ENCODE measurements at places on chromosomes 7 and 10. TPM values are rescaled to one million over a fixed set of nuclear protein-coding genes. Genes with fewer than 3 reads are reported as not detected.
A peak's percentile ranks its signal among the peaks of the same experiment; 100 is the strongest.

DNA sequence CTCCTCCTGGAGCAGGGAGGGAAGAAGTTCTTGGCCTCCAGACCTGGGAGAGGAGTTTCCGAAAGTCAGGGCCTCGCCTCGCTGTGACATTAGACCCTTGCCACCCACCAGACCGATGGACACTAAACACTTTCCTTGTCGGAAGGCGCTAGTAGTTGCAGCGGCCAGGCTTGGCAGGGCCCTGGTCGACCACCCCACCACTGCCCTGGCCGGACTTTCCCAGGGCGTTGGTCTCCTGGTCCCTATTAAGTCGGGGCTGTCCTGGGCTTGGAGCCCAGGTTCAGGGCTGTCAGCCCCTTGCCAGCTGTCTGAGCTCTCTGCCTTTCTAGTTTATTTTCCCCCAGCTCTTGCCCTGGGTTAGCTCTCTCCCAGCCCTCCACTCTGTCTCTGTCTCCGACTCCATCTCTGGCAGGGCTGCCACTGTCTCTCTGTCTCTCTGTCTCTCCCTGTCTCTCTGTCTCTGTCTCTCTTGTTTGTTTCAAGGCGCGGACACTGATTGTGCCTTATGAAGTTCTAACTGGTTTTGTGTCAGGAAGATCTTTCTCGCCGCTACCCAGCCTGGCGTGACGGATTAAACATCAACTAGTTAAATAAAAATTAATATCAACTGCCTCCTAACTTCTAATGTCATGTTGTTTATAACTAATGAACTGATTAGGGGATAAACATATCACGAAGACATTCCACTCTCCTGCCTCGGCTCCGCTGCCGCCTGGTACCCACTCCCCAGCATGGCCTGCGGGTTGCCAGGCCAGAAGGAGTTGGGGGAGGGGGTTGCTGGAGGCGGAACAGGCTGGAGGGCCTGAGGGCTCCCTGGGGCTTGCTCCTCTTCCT, 13.8 kb upstream of the PAX2 start:
- DNase-seq = no peak
- H3K4me1 ChIP-seq = peaks cover 40% of the 10 kb centered on the region
- H3K36me3 ChIP-seq = peaks cover 5% of the 10 kb centered on the region
- H3K4me3 ChIP-seq = peak overlapping the region; percentile 66
- H3K27me3 ChIP-seq = peaks cover 89% of the 10 kb centered on the region

GRCh38 chr7:47346377-47346914, 235.5 kb downstream of the TNS3 start:
- no peak for DNase-seq
- no peak overlapping the region for H3K4me3 ChIP-seq
- no peaks in the 10 kb centered on the region for H3K4me1 ChIP-seq
- H3K36me3 ChIP-seq = no peaks in the 10 kb centered on the region

DNA sequence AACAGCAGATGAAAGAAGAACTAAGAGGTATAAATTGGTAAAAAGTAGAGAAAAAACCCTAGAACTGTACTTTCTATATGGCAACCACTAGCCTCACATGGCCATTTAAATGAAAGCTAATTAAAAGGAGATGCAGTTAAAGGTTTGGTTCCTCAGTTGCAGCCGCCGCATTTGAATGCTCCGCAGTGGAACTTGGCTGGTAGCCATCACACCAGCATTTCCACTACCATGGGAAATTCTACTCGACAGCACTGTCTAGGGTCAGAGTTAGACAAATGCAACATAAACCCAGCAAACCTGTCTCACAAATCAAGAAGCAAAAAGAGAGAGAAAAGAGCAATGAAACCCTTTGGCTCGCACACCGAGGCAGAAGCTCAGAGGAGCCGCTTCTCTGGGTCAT, 29.7 kb downstream of the VIPR2 start:
- no peak for DNase-seq
- peaks cover 5% of the 10 kb centered on the region for H3K27me3 ChIP-seq
- no peak overlapping the region for H3K27ac ChIP-seq
- H3K36me3 ChIP-seq = no peaks in the 10 kb centered on the region

- H3K36me3 ChIP-seq = peaks cover 45% of the 10 kb centered on the region
- peaks cover 13% of the 10 kb centered on the region for H3K4me1 ChIP-seq
- no peak overlapping the region for H3K27ac ChIP-seq
- H3K27me3 ChIP-seq = no peaks in the 10 kb centered on the region
- H3K4me3 ChIP-seq = no peak overlapping the region
- DNase-seq = no peak
Measured at GRCh38 chr10:88395677-88396076, 187.4 kb downstream of the RNLS start.

DNA sequence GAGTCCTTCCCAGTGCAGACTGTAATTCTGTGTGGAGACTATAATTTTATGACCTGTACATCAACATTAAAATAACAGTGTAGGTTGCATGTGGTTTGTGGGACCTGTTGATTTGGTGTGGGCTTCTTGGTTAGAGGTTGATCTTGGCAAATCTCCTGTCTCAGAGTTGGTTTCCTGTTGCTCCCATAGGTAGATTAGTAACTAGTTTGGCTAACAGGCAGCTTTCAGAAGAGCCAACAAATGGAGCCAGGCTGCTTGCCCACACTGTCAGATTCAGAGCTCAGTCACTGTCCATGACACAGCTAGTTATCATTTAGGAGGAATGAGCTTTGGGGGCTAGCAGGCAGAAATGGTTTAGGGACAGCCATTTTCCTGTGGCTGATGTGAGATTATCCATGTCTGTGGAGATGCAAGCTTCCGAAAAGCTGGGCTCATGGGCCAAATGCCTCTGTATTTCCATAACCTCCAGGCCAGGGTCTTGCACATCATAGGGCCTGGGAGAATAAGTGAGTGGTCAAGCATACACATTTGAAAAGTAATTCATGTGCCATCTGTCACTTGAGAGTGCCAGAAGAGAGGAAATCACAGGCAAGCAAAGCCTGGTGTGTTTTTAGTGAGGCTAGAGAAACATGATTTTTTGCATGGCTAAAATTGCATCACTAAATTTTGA, 33.4 kb downstream of the CCM2 start:
- peak overlapping the region; percentile 89 for H3K4me3 ChIP-seq
- no peak for DNase-seq
- peaks cover 82% of the 10 kb centered on the region for H3K4me1 ChIP-seq
- peak overlapping the region; percentile 79 for H3K27ac ChIP-seq
- H3K36me3 ChIP-seq = no peaks in the 10 kb centered on the region

GRCh38 chr10:70751356-70751755, 33.8 kb downstream of the TBATA start:
- H3K27ac ChIP-seq = no peak overlapping the region
- no peaks in the 10 kb centered on the region for H3K27me3 ChIP-seq
- DNase-seq = no peak
- H3K36me3 ChIP-seq = no peaks in the 10 kb centered on the region
- no peak overlapping the region for H3K4me3 ChIP-seq

GRCh38 chr7:122055073-122055472, 89.0 kb downstream of the AASS start:
- DNase-seq = no peak
- no peak overlapping the region for H3K27ac ChIP-seq
- H3K27me3 ChIP-seq = no peaks in the 10 kb centered on the region
- no peaks in the 10 kb centered on the region for H3K36me3 ChIP-seq
- H3K4me1 ChIP-seq = no peaks in the 10 kb centered on the region
- no peak overlapping the region for H3K4me3 ChIP-seq

DNA sequence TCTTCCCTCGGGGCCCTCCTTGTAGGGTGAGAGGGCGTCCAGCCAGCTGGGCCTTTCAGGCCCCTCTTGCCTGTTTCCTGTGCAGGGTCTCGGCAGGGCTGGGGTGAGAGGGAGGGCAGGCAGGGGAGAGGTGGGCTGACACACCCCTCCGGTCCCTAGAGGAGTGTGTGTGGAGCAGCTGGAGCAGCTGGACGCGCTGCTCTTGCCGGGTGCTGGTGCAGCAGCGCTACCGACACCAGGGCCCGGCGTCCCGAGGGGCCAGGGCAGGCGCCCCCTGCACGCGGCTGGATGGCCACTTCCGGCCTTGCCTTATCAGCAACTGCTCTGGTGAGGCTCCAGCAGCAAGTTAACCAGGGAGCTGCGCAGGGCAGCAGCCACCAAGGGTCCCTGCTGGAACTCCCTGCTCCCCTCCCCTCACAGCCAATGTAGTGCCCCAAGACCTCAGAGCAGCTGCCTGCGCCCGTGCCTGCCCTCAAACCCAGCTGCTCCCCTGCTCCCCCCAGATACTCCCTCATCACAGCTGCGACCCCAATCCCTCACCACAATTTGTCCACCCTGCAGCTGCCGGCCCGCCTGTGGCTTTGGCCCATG, 15.7 kb upstream of the ZNF862 start:
- H3K4me3 ChIP-seq = no peak overlapping the region
- H3K27ac ChIP-seq = no peak overlapping the region
- H3K4me1 ChIP-seq = peaks cover 8% of the 10 kb centered on the region
- H3K27me3 ChIP-seq = no peaks in the 10 kb centered on the region
- DNase-seq = no peak
- H3K36me3 ChIP-seq = no peaks in the 10 kb centered on the region

DNA sequence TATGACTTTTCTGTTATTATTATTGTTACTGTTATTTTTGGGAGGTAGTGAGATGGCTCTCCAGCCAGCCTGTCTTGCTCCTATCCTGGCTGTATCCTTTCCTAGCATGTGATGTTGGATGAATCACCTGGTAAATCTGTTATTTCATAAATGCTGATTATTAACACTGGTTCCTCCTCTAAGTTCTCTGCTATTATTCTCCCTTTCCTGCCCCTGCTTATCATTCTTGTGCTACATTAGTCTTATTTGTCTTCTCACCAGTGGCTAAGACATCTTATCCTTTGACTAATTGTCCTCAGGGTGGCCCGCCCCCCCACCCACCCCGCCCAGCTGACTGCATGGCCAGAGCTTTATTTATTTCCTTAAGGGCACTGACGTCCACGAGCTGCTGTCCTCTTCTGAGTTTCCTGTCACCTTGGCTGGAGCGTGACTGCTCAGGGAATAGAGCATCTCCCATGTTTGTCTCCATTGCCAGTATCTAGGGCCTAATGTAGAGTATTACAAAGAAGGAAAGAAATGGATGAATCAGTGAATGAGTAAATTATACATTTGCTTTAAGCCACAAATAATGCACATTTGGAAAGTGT, 110.1 kb upstream of the KLF6 start:
- no peak for DNase-seq
- H3K27me3 ChIP-seq = no peaks in the 10 kb centered on the region
- no peaks in the 10 kb centered on the region for H3K36me3 ChIP-seq
- H3K4me3 ChIP-seq = no peak overlapping the region

GRCh38 chr10:13360587-13360986, 12.5 kb upstream of the SEPHS1 start:
- H3K4me1 ChIP-seq = no peaks in the 10 kb centered on the region
- H3K27ac ChIP-seq = no peak overlapping the region
- no peak for DNase-seq
- H3K4me3 ChIP-seq = no peak overlapping the region
- H3K27me3 ChIP-seq = peaks cover 3% of the 10 kb centered on the region

- no peaks in the 10 kb centered on the region for H3K36me3 ChIP-seq
- H3K27me3 ChIP-seq = no peaks in the 10 kb centered on the region
- H3K4me1 ChIP-seq = no peaks in the 10 kb centered on the region
- DNase-seq = no peak
Measured at GRCh38 chr10:125035588-125036295, 93.8 kb downstream of the ZRANB1 start.

- H3K4me3 ChIP-seq = no peak overlapping the region
- H3K4me1 ChIP-seq = no peaks in the 10 kb centered on the region
- DNase-seq = no peak
- H3K27ac ChIP-seq = no peak overlapping the region
- H3K36me3 ChIP-seq = no peaks in the 10 kb centered on the region
- H3K27me3 ChIP-seq = no peaks in the 10 kb centered on the region
Measured at GRCh38 chr7:108724251-108725100, 154.8 kb downstream of the DNAJB9 start.

- no peaks in the 10 kb centered on the region for H3K36me3 ChIP-seq
- peaks cover 5% of the 10 kb centered on the region for H3K27me3 ChIP-seq
- no peaks in the 10 kb centered on the region for H3K4me1 ChIP-seq
- H3K4me3 ChIP-seq = no peak overlapping the region
Measured at GRCh38 chr7:121302214-121302745, 26.5 kb upstream of the WNT16 start.

DNA sequence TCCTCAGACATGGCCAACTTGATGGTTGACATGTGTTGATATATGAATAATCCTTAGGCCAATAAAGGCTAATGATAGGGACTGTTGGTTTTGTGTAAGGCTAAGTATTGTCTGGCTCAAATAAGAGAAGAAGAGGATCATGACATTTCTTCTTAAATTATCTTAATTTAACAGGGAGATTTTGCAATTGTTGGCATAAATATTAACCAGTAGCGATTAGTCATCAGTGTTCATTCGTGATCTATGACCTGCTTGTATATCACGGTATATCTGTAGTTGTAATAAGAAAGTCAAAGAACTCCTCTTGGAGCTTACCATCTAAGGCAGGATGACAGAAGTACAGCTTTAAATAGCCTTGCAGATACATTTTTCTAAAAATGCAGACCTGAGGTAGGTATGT, 196.4 kb downstream of the CREB5 start:
- no peak for DNase-seq
- H3K36me3 ChIP-seq = no peaks in the 10 kb centered on the region
- no peak overlapping the region for H3K4me3 ChIP-seq
- peaks cover 9% of the 10 kb centered on the region for H3K27me3 ChIP-seq
- H3K4me1 ChIP-seq = peaks cover 2% of the 10 kb centered on the region
- H3K27ac ChIP-seq = no peak overlapping the region

- H3K4me3 ChIP-seq = no peak overlapping the region
- H3K36me3 ChIP-seq = no peaks in the 10 kb centered on the region
- DNase-seq = no peak
- H3K4me1 ChIP-seq = no peaks in the 10 kb centered on the region
- no peak overlapping the region for H3K27ac ChIP-seq
Measured at GRCh38 chr7:75896803-75897327, 18.0 kb downstream of the RHBDD2 start.

- H3K4me1 ChIP-seq = peaks cover 51% of the 10 kb centered on the region
- DNase-seq = no peak
- peak overlapping the region; percentile 5 for H3K27ac ChIP-seq
Measured at GRCh38 chr7:6256677-6257535, 15.5 kb downstream of the CYTH3 start.

The SPDYE1 gene
- not detected for total RNA-seq

The CPA2 gene
- not detected for total RNA-seq

The ACTL6B gene
- not detected for total RNA-seq

The CYP2C19 gene
- total RNA-seq = not detected

The CCDC3 gene
- total RNA-seq = 0.10 TPM

The CLCN1 gene
- total RNA-seq = not detected

The LRGUK gene
- 0.60 TPM for total RNA-seq

The SFTPA1 gene
- total RNA-seq = not detected

The TLX1 gene
- not detected for total RNA-seq

The STK32C gene
- total RNA-seq = 10.2 TPM

The ZNF282 gene
- 19.5 TPM for total RNA-seq

The CHAT gene
- not detected for total RNA-seq

The DENND2A gene
- 0.10 TPM for total RNA-seq

The SKAP2 gene
- total RNA-seq = 7.5 TPM

All from naive thymus-derived CD8-positive, alpha-beta T cell (primary cell).